ENCODE measurements at places on chromosomes 16 and 17.
A peak's percentile ranks its signal among the peaks of the same experiment; 100 is the strongest.

GRCh38 chr17:45284176-45285140 is 22.6 kb upstream of the SPATA32 start:
- DNase-seq: peak; percentile 16

- no peak for DNase-seq
These were observed 71.8 kb upstream of the DOC2B start for GRCh38 chr17:253091-253846.

DNA sequence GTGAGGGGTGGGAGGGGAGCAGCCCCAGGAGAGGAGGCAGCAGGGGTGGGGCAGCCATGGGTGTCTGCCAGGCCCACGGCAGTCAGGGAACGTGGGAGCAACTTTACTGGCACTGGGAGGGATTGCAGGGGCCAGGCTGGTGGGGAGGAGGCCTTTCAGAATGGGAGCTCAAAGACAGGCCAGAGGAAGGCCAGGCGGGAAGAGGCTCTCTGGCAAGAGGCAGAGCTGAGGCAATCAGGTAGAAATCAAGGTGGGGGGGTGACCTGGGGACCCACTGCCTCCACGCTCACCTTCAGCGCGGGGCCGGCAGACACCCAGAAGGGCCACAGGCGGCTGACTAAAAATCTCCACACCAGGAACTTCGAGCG is 11.9 kb upstream of the GSE1 start:
- no peak for DNase-seq

GRCh38 chr17:74691151-74691550 is 21.6 kb downstream of the CD300LF start:
- DNase-seq: no peak
